ENCODE measurements at places on chromosomes 5 and 9. TPM values are rescaled to one million over a fixed set of nuclear protein-coding genes. Genes with fewer than 3 reads are reported as not detected.

SLCO4C1 gene
- total RNA-seq: not detected

PKD2L2 gene
- total RNA-seq: not detected

PURA gene
- total RNA-seq: 33.6 TPM

RUSC2 gene
- total RNA-seq: 22.1 TPM

PRDM9 gene
- total RNA-seq: not detected
